ENCODE measurements at places on chromosomes 6 and 20.

GRCh38 chr6:139436200-139436956 is 61.9 kb upstream of the CITED2 start:
- no peak for DNase-seq

- DNase-seq = no peak
Measured at GRCh38 chr6:53466257-53466656, 78.6 kb downstream of the GCLC start.

DNA sequence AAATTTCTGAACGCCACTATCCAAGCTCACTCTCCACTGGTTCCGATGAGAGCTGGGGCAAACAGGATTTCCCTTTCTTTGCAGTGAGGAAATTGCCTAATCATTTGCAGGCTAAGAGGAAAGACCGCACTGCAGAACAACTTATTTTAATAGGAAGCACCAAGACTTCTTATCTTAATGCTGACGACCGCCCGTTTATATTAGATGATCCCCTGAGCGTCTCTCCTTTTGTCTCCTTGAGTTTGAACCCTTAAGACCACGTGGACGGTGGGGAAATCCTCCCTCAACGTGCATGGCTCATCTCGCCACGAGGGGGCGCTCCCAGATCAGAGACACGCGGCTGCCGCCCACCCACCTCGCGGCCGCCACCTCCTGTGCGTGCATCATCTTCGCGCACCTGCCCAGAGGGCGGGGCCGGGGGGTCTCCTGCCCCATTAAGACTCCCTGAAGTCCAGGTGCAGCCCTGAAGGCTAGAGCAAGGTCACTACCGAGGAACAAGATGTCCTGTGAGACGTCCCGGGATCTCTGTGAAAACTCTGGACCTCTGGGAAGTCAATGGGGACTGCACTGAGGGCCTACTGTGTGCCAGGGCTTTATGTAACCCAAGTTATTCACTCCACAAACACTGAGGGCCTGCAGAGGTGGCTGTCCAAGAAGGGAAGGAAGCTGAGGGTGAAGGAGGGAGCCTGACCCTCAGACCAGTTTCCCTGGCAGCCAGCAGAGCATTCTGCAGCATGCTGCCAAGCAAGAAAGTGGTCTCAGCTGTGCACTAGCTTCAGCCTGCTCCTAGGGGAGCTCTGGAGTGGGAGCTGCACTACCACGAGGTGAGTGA is 28.1 kb downstream of the PDYN start:
- peak; percentile 78 for DNase-seq

- no peak for DNase-seq
Measured at GRCh38 chr6:108563292-108563691, 2.6 kb downstream of the FOXO3 start.

DNA sequence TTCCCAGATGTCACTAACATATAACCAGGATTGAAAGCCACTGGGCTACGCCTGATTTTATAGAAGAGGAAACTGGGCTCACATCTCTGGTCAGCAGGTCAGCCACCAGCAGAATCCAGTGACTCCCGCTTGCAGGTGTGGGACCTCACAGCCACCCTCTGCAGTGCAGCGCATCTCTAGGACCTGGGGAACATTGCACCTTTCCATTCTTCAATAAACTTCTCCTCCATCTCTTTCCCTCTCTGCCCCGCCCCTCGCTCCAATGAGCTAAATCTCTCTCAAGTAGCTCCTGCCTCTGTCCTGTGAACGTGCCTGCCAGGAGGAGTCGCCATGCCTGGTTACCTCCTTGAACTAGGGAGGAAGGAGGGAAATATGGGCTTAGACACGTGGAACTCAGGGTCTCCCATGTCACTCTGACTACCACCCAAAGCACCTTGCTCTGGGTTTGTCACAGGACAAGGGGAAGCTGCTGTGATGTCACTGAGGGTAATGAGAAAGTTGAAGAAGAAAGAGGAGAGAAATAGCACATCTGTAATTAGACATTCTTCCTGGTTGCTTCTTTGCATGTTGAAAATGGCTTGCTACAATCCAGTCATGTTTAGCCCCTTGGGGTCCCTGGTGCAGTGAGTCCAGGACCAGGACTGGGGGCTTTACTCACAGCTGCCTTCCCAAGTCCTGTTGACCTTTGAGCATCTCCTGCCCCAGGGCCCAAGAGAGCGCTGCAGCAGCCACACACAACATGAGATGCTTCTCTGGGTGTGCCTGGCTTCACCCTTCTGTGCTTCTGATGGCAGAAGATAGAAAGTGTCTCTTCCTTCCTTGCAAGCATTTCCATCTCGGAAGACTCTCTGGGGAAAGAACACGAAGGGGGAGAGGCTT is 469.4 kb downstream of the PREX1 start:
- DNase-seq = no peak

- DNase-seq = no peak
Measured at GRCh38 chr6:89402776-89403175, 9.3 kb downstream of the RRAGD start.

GRCh38 chr6:150298676-150299075 is 70.1 kb upstream of the IYD start:
- no peak for DNase-seq

- peak; percentile 28 for DNase-seq
Measured at GRCh38 chr6:3850451-3851203, 1.5 kb downstream of the FAM50B start.

DNA sequence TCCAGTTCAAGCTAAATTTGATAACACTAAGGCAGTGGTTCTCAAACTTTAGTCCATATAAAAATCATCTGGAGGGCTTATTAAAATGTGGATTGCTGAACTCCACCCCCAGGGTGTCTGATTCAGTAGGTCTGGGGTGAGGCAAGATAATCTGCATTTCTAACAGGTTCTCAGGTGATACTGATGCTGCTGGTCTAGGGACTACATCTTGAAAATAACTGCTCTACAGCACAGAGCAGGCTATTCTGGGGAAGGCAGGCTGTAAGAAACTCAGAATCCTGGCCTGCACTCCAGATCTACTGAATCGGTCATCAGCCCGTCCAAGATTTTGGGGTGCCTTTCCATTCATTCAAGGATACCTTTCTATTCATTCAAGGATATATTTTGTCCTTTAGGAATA is 11.5 kb downstream of the CALHM5 start:
- no peak for DNase-seq

DNA sequence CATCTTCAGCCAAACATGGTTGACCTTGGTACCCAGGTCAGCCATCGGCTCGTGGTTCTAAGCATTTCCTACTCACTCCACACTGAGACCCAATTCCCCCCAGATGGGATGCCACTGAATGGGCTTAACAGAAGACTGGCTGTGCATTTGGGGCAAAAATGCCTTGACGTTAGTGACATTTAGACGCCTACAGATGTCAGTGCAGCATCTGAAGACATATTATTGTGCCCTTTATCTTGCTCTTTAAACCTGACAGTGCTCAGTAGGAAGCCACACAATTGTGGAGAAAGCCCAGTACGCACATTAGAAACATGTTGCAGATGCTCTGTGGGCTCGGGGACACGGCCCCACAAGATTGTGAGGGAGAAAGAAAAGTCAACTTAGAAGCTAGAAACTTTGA is 414.7 kb downstream of the PTPRT start:
- no peak for DNase-seq

DNA sequence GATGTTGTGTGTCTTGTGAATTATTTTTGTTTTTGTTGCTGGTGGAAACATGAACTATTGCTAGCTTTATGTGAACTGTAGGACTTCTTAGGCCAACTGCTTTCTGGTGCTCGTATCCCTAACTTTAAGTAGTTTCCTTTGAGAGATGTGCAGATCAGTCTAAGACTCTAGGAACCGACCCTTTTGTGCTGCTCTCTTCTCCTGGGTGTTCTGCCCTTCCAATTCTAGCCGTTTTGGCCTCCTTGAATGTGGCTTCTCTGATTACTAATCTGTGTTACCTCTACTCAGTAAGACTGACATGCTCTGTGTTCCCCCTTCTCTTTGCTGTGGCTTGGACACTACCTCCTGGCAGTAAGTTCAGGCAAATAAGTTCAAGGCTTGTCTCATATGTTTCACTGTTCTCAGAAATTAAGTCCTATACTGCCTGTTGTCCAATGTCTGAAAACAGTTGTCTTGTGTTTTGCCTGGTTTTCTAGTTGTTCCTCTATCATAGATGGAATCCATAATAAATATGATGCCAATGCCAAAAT is 58.0 kb downstream of the FOXO3 start:
- no peak for DNase-seq

GRCh38 chr6:43695215-43695966 is 7.8 kb upstream of the MRPS18A start:
- DNase-seq = no peak

DNA sequence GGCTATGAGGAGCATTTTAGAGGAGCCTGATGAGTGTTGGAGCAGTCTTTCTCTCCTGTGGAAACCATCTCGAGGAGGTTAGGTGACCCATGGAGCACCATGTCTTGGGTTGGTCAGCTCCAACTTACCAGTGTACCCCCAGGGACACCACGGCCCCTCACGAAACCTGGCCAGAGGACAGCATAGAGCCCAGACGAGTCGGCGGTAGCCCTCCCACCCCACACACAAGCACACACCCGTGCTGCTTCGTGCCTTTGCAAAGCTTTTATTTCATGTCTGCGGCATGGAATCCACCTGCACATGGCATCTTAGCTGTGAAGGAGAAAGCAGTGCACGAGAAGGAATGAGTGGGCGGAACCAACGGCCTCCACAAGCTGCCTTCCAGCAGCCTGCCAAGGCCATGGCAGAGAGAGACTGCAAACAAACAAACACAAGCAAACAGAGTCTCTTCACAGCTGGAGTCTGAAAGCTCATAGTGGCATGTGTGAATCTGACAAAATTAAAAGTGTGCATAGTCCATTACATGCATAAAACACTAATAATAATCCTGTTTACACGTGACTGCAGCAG is 53.6 kb downstream of the EZR start:
- no peak for DNase-seq

DNA sequence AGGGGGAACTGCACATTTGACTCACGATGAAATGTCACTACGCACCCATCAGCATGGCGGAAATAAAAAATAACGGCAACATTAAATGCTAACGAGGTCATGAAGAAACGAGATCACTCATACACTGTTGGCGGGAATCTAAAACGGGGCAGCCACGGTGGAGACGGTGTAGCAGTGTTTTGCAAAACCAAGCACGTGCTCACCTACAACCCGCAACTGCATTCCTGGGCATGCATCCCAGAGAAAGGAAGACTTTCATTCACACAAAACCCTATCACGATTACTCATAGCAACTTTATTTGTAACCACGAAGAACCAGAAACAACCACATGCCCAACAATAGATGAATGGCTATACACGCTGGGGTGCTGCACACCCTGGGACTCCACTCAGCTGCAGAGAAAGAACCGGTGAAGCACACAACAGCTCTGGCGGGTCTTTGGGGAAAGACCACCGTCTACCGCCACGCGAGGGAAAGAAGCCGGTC is 77.0 kb downstream of the YTHDF1 start:
- no peak for DNase-seq

DNA sequence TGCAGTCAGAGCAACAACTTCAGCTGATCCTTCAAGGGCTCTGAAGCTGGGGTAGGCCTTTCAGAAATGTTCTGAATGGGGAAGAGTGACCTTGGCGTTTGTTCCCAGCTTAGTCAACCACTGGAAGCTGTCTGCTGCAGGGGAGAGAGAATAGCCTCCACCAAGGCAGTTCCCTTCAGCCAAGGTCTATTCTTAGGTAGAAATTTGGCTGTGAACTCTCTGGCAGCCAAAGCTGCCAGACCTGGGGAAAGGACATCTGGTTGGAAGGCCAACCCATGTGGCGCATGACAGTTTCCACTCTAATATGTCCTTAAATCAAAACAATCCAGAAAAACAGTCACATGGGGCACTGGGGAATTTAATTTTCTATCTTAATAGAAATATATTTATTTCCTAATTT is 60.1 kb downstream of the FBXO5 start:
- DNase-seq = no peak

GRCh38 chr20:37931153-37931922 is 28.4 kb downstream of the VSTM2L start:
- DNase-seq = no peak

DNA sequence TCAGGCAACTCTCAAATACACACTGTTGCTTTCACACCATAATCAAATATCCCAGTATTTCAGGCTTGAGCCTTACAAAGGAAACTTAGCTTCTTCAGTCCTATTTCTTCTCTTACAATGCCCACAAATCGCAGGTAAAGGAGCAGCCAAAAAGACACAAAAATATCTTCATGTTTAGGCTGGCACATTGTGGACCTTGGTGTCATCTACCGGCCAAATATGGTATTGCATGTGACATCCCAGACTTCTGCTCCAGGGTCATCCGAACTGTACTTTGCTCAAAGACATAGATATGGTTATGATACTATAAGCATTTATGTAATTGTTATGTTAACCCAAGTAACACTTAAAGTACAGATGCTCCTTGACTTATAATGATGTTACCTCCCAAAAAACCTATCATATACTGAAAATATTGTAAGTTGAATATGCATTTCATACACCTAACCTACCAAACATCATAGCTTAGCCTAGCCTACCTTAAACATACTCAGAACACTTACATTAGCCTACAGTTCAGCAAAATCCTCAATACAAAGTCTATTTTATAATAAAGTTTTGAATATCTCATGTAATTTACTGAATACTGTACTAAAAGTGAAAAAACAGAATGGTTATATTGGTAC is 4.6 kb downstream of the OR2H2 start:
- DNase-seq = peak; percentile 67

DNA sequence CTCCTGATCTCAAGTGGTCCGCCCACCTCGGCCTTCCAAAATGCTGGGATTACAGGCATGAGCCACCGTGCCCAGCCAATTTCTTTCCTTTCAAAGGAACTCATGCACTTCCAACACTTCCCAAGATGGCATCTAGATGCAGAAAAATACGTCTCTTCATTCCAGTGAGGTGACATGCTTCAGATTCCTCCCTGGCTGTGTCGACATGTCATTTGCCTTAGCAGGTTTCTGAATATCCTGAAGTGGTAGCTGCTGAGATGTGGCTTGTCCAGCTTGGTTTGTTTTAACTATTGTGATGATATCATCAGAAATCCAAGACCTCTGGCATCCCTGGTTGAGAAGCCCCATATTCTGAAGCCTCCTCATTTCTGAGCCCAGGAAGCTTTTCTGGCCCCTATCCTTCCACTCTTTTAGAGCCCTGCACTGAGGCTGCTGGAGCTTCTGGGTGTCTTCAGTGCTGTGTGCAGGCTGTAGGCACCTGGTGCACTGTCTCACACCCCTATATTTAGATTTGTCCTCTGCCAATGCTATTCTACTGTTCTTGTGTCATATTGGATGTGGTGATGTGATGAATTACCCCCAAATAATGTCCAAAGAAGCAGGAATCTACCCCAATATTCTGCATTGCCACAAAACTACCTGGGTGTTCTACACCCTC is 73.3 kb upstream of the E2F3 start:
- no peak for DNase-seq

DNA sequence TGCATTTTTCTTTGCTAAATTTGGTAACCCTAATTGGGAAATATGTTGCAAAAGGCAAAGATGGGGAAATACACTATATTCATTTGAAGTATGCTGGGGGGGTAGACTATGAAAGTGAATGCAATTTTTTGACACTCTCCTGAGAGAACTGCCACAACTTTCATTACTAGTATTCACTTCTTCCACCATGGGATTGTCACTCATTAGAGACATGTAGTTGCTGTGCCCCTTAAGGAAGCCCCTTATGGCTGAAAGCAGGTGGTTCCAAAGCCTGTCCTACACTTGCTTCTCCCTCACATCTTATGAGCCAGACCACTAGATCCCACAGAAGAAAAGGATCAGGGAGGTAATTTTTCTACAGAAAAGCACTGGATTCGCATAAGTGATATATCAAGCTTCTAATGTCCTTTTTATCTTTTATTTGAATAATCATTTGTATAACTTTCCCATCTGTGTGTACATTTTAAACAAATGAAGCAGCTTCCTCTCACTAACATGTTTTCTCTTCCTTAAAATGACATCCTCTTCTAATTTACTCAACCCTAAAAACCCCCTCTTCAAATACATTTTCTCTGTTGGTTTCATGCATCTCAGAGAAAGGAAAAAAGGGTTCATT is 83.8 kb downstream of the GCLC start:
- DNase-seq = no peak
